ENCODE measurements at places on chromosomes 7 and 10.

DNA sequence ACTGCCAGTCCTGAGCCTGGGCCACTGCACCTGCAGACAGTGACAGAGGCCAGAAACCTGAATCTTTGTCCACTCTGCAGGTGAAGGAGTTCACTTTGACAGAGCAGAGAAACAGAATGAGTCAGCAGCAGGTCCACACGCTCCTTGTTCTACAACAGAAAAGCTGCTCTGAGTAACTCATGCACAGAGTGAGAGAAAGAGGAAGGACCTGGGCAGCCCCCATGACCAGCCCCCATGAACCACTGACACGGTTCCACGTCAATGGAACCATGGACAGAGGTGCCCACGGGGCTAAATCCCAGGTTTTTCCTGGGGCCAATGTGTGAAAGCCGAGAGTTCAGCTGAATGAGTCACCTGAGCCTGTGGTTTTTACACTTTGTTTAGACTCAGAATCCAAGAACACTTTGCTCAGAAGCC lies 40.8 kb upstream of the CTBP2 start:
- no peak for DNase-seq

DNA sequence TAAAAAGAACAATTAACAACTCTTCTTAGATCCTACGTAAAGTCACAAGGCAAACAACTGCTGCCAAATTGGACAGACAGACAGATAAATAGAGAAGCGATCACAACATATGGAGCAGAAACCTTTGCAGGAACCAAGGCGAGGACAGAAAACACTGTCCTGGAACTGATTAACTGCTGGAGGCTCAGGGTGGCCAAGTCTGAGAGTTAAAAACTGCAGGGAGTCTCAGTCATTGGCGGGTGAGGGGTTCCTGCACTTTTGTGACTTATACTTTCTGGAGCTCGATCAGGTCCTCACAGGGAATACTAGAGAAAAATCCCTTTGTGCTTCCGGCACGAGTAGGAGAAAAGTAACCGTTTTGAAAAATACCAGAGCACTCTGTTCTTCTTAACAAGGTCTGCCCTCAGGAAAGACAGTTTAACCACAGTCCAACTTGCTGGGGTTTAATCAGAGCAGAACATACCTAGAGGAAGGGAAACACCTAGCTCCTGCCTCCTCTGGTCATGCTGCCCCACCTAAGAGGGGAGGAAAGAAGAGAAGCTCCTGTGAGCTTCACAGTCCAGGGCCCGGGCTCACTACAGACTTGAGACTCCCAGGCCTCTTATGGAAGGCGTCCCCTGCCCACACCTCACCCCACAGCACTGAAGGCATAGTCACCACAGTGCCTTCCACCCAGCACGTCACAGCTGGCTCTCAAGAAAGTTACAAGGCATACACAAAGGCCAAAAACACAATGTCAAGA lies 74.9 kb downstream of the LARP4B start:
- no peak for DNase-seq

GRCh38 chr7:142168746-142169145 lies 57.2 kb downstream of the MGAM2 start:
- DNase-seq, result no peak

GRCh38 chr7:43583424-43584194 lies 701 bp downstream of the STK17A start:
- DNase-seq, result peak; percentile 65

GRCh38 chr10:94403380-94404213 lies 1.3 kb downstream of the TBC1D12 start:
- peak; percentile 64 for DNase-seq

DNA sequence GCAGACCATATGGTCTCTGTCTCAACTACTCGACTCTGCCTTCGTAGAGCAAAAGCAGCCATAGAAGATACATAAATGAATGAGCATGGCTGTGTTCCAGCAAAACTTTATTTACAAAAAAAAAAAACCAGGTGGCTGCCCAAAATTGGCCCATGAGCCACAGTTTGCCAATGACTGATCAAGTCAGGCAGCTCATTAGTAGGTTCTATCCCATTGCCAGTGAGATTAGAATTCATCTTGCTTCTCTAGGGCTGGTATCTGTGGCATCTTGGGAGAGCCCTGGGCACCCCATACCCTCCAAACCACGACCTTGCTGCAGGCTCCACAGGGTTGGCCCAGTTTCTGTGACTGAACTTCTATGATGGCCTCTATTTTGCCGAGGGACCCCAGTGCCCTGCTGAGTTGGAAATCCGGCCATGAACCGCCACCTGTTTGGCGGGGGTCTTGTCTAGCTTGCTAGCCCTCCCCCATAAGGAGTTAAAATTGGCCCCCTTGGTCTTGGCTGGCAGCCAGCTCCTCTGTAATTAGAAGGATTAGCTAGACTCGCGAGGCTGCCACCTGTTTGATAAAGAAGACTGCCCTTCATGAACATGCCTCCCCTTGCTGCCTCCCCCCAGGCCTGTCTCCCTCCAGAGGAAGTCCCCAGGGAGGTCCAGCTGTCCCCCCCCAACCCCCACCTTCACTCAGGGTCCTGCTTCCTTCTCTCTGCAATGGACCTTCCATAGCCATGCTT lies 83.9 kb downstream of the CHN2 start:
- DNase-seq, result peak; percentile 98

- DNase-seq, result no peak
Observed at GRCh38 chr10:122293961-122294380, 22.9 kb downstream of the BTBD16 start.
